ENCODE measurements at places on chromosomes 3 and 15. TPM values are rescaled to one million over a fixed set of nuclear protein-coding genes. Genes with fewer than 3 reads are reported as not detected.

GRCh38 chr3:51681453-51681852 lies 10.4 kb downstream of the TEX264 start:
- H3K36me3 ChIP-seq = peaks cover 16% of the 10 kb centered on the region
- H3K27ac ChIP-seq = no peak overlapping the region
- H3K4me3 ChIP-seq = no peak overlapping the region
- DNase-seq = no peak
- no peaks in the 10 kb centered on the region for H3K27me3 ChIP-seq

DNA sequence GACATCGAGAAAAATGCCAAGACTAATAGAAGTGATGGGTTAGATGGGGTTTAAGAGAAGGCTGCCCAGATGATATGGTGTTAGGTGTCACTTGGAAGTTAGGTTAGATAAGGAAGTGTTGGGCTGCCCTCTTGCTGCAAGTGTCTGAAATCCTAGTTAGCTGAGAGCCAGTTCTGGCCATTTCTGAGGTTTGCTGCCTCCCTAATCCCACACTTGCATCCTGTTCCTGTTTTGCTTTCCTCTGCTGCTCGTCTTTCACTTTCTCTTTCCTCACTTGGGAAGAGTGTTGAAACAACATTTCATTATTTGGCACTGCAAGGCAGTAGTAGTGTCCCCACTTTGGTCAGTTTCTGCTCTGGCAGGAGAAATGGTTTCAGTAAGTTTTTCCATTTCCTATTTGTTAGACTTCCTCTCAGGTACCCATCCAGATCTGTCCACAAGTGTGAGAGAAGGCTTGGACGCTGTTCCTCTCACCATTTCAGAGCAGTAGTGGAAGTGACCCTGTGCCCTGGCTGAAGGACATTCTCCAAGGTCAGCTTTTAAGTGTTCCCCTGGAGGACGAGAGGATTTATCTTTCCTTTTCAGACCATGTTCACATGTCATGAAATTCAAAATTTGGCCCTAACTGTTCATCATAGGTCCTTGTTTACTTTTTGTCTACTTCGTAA lies 93.3 kb downstream of the ADAMTSL3 start:
- peak; percentile 2 for DNase-seq
- H3K27me3 ChIP-seq = no peaks in the 10 kb centered on the region
- no peak overlapping the region for H3K4me3 ChIP-seq

DNA sequence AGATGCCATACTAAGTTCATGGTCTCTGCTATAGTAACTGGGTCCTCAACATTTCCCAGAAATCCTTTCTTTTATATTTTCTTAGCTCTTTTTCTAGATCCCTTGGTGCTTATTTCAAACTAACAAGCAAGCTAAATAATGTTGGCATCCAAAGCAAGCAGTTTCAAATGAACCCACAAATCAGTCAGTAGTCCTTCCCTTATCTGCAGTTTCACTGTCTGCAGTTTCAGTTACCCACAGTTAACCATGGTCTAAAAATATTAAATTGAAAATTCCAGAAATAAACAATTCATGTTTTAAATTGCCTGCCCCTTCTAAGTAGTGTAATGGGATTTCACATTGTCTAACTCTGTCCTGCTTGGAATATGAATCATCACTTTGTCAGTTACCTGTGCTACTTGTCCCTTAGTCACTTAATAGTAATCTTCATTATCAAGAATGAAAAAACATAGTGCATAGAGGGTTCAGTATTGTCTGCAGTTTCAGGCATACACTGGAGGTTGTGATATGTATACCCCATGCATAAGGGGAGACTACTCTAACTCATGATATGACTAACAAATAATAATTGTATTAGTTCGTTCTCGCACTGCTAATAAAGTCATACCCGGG lies 633.7 kb downstream of the MECOM start:
- no peaks in the 10 kb centered on the region for H3K36me3 ChIP-seq
- no peak overlapping the region for H3K27ac ChIP-seq
- no peaks in the 10 kb centered on the region for H3K4me1 ChIP-seq
- no peak for DNase-seq
- H3K4me3 ChIP-seq = no peak overlapping the region

Gene TM4SF18
- not detected for total RNA-seq

DNA sequence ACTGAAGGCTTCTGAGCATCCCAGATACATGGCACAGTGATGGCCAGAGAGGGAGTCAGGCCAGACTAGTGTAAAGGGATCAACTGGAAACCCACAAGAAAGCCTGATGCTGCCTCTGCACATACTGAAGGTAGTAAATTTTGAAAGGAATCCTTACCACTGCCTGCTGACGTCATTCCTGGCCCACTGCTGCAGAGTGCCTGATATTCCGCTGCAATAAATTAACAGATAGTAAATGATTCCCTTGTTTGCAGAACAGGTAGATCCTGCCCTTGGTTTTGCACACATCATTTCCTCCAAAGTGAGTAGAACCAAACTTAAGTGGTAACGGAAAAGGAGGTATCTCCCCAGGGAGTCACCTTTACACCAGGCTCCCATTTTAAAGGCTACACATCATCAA lies 146.7 kb downstream of the FBN1 start:
- no peak overlapping the region for H3K27ac ChIP-seq
- no peak overlapping the region for H3K4me3 ChIP-seq
- H3K4me1 ChIP-seq = no peaks in the 10 kb centered on the region
- DNase-seq = no peak

- no peaks in the 10 kb centered on the region for H3K27me3 ChIP-seq
- H3K27ac ChIP-seq = no peak overlapping the region
- H3K4me1 ChIP-seq = no peaks in the 10 kb centered on the region
- H3K4me3 ChIP-seq = no peak overlapping the region
- peak; percentile 3 for DNase-seq
Measured at GRCh38 chr3:125280668-125281361, 68.3 kb upstream of the SLC12A8 start.

GRCh38 chr3:112132975-112133448 lies at the start of gene GCSAM:
TSS of gene GCSAM (minus strand) at chr3:112133248. CDS start at chr3:112133120, 128 bp downstream.
- H3K27me3 ChIP-seq = no peaks in the 10 kb centered on the region
- no peak within 1 kb of the TSS for H3K27ac ChIP-seq
- H3K4me3 ChIP-seq = no peak within 1 kb of the TSS
- no peak for DNase-seq

DNA sequence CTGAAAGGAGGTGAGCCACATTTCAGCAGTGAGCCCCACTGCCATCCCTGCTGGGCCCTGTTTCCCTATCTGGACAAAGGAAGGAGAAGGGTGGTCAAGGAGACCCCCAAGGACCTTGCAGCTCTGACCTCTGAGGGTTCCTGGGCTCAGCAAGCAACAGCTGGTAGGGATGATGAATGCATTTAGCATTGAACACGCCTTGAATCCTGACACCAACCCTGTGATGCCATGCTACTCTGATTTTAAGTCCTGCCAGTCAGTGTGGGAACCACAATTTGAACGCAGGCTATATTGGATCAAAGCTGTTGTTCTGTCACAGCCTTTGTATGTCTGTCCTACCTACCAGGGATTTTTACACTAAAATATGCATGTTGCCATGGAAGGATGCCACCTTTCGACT lies 6.5 kb downstream of the MPI start:
- no peak overlapping the region for H3K27ac ChIP-seq
- no peak for DNase-seq
- peaks cover 10% of the 10 kb centered on the region for H3K4me1 ChIP-seq
- H3K36me3 ChIP-seq = peaks cover 19% of the 10 kb centered on the region

DNA sequence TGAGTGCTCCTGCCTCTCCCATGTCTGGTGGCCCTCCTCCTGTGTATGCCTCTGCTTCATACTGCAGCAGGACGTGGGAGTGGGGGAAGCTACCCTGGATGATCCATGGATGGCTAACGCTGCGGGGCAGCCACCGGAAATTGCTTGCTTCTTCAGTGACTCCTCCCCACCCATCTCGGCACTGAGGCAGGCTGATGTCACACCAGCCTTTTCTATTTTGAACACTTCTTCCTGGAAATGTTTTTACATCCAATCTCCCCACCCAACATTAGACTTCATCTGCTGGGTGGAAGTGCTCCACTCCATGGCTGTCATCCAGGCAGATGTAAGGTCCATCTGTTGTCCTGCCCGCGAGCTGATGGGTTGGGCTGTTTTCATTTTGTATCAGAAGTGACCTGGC lies 58.9 kb upstream of the MUC13 start:
- H3K27ac ChIP-seq = no peak overlapping the region
- no peaks in the 10 kb centered on the region for H3K27me3 ChIP-seq
- peaks cover 28% of the 10 kb centered on the region for H3K36me3 ChIP-seq
- no peak overlapping the region for H3K4me3 ChIP-seq
